ENCODE measurements at places on chromosomes 4 and X. TPM values are rescaled to one million over a fixed set of nuclear protein-coding genes. Genes with fewer than 3 reads are reported as not detected.

The GSPT2 gene
- 13.6 TPM for total RNA-seq

The ATP2B3 gene
- not detected for total RNA-seq

The XAGE1A gene
- total RNA-seq: not detected

The STARD8 gene
- 1.3 TPM for total RNA-seq

The SOWAHB gene
- total RNA-seq: not detected

The DIPK2B gene
- not detected for total RNA-seq

The GPR34 gene
- total RNA-seq: not detected

The ARL9 gene
- 0.22 TPM for total RNA-seq

The PGAM4 gene
- total RNA-seq: 0.41 TPM

The PITX2 gene
- total RNA-seq: not detected

The MAGEA12 gene
- total RNA-seq: not detected

The GIMD1 gene
- total RNA-seq: not detected

The RTL3 gene
- not detected for total RNA-seq

The CYSLTR1 gene
- 41.8 TPM for total RNA-seq

The CPEB2 gene
- total RNA-seq: 14.8 TPM

The SPANXA1 gene
- not detected for total RNA-seq

The PDZD4 gene
- total RNA-seq: 1.1 TPM

The RENBP gene
- total RNA-seq: 27.1 TPM

The CSAG1 gene
- total RNA-seq: not detected

The LRRC66 gene
- 0.12 TPM for total RNA-seq

The OPRPN gene
- total RNA-seq: not detected

The RTL9 gene
- total RNA-seq: not detected

The IGSF1 gene
- not detected for total RNA-seq

The CISD2 gene
- 33.4 TPM for total RNA-seq

The USP26 gene
- total RNA-seq: not detected

The PRICKLE3 gene
- 15.9 TPM for total RNA-seq

The ABCB7 gene
- 24.2 TPM for total RNA-seq

The SH3D19 gene
- not detected for total RNA-seq

The IL2 gene
- total RNA-seq: 0.31 TPM

The ARSD gene
- total RNA-seq: 1.9 TPM

The SFRP2 gene
- not detected for total RNA-seq

Data from activated naive CD4-positive, alpha-beta T cell treated with anti-CD3 and anti-CD28 coated beads, Interleukin-2, amount 10 ng/mL, durations not matched to agents 5 hours and 36 hours (primary cell).